ENCODE measurements at places on chromosomes 5 and 9. TPM values are rescaled to one million over a fixed set of nuclear protein-coding genes. Genes with fewer than 3 reads are reported as not detected.

RMRP gene
- 22,749 TPM for total RNA-seq

RNF183 gene
- total RNA-seq = not detected

ENC1 gene
- total RNA-seq = 43.7 TPM

SH3TC2 gene
- total RNA-seq = 2.4 TPM

IL4 gene
- total RNA-seq = not detected

TMEM174 gene
- not detected for total RNA-seq

PCDHB6 gene
- total RNA-seq = 0.20 TPM

TLX3 gene
- not detected for total RNA-seq

PRSS3 gene
- 14.8 TPM for total RNA-seq

SPATA6L gene
- total RNA-seq = 0.39 TPM

CDKN2A gene
- 6.6 TPM for total RNA-seq

TMEM252 gene
- not detected for total RNA-seq

LRSAM1 gene
- 16.0 TPM for total RNA-seq

PCSK5 gene
- 9.9 TPM for total RNA-seq

TMEM38B gene
- total RNA-seq = 17.7 TPM

DEPDC1B gene
- total RNA-seq = 0.63 TPM

FAXDC2 gene
- total RNA-seq = 4.3 TPM

DHX29 gene
- 38.8 TPM for total RNA-seq

SLC9A3 gene
- total RNA-seq = 0.86 TPM

WDR31 gene
- total RNA-seq = 5.0 TPM

CYLC2 gene
- total RNA-seq = not detected
